ENCODE measurements at places on chromosomes 3 and 15. TPM values are rescaled to one million over a fixed set of nuclear protein-coding genes. Genes with fewer than 3 reads are reported as not detected.
A peak's percentile ranks its signal among the peaks of the same experiment; 100 is the strongest.

Gene DUOXA2
- total RNA-seq: not detected

DNA sequence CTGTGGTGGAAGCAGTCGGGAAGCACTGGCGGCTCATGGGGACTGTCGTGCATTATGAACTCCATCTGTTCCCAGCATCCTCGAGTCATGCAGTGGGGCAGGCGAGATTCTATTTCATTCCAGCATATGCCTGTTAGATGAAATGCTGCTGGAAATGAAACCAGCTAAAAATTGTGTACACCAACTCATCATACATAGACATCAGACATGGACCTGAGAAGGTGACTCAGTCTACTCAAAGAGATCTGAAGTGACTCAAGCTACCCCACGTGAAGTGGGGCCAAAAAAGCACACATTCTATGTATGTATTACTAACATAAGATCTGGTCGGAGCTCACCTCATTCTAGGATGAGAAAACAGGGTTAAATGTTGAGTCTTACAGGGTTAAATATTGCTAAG, 47.5 kb upstream of the FAM98B start:
- DNase-seq: no peak

DNA sequence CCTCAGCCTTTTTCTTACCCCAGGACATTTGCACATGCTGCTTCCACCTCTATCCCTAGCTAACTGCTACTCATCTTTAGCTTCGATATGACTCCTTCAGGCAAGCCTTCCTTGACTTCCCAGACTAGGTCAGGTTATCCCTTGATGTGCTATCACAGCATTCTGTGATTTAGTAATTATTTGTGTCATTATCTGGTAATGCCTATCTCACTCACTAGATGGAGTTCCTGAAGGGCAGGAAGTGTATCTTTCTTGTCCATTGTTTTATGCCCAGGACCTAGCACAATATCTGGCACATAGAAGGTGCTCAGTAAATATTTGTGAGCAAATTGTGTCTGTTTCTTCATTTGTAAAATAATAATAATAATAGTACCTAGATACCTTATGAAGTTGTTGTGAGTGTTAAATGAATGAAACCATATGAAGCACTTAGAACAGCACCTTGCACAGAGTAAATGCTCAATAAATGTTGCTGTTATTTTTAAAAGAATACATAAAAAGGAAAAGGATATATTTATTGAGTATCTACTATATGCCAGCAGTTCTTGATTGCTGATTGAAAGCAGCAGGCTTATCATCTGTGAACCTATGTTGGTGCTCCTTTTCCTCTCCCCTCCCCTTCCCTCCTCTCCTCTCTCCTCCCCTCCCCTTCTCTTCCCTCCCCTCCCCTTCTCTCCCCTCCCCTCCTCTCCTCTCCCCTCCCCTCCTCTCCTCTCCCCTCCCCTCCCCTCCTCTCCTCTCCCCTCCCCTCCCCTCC, 31.5 kb downstream of the SQOR start:
- no peak for DNase-seq

- DNase-seq: peak; percentile 20
Measured at GRCh38 chr3:12175844-12176453, 17.2 kb upstream of the TIMP4 start.

GRCh38 chr3:126424039-126424717, 29.5 kb downstream of the CFAP100 start:
- DNase-seq: no peak

- DNase-seq: no peak
Measured at GRCh38 chr3:133293397-133294110, 106.3 kb upstream of the BFSP2 start.

DNA sequence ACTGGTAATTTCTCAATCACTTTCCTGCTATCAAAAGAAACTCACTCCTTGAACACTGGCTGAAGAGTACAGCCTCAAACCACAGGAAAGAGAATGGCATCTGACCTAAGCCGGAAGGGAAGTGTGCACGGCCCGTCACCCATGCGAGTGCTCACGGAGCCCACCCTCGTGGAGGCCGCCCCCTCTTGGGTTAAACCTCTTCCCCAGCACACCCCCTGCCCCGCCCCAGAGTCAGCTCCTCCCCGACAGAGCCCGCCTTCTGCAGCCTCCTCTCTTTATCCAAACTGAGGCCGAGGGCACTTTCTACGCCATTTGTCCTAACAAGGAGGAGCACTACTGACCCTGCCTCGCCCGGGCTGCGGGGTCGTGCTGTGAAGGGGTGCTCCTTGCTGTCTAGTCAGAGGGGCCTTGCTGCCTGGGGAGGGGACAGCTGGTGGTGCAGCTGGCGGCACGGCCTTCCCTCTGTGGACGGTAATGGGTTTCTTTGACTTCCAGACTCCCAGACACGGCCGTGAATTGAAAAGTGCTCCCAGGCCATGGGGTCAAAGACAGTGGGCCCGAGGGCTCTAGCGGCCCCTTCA, 137.7 kb downstream of the NSMCE3 start:
- DNase-seq: no peak

DNA sequence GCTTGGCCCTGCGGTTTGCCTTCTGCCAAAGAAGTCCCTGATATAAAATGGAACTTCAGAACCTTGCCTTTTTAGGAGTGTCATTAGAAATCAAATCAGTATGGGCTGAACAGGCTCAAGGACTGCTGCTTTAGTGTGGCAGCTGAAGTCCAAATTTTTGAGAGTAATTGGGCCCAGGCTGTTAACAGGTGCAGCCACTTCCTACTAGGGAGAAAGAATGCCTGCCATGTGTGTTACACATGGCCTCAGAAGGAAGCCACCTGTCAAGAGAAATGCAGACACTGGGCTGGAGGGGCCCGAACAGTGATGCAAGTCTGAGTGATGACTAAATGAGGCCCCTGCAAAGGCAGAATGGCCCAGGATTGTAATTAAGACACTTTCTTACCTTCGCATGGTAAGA, 786.7 kb upstream of the CFAP20DC start:
- no peak for DNase-seq
